ENCODE measurements at places on chromosomes 4 and X.

DNA sequence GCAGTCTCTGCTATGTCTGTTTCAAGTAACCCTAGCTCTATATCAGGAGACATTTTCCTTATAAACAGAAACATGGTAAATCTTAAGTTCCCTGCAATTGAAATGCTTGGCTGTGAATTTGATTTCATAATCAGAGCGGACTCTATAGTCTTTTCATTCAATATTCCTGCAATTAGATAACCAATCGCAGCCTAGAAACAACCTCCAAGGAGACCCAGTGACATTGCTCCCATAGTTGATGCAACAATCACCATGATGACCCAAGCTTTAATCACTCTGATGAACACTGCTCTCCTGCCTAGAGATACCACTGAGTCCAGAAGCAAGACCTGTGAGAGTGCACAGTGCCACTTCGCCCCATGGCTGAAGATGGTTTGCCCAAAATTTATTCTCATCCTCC, at the start of gene CABS1:
Gene CABS1, plus strand, starts transcription at position 301 of the 400 bp plus-strand sequence. Its CDS starts 59 bp downstream, at position 360.
- no peak for DNase-seq

DNA sequence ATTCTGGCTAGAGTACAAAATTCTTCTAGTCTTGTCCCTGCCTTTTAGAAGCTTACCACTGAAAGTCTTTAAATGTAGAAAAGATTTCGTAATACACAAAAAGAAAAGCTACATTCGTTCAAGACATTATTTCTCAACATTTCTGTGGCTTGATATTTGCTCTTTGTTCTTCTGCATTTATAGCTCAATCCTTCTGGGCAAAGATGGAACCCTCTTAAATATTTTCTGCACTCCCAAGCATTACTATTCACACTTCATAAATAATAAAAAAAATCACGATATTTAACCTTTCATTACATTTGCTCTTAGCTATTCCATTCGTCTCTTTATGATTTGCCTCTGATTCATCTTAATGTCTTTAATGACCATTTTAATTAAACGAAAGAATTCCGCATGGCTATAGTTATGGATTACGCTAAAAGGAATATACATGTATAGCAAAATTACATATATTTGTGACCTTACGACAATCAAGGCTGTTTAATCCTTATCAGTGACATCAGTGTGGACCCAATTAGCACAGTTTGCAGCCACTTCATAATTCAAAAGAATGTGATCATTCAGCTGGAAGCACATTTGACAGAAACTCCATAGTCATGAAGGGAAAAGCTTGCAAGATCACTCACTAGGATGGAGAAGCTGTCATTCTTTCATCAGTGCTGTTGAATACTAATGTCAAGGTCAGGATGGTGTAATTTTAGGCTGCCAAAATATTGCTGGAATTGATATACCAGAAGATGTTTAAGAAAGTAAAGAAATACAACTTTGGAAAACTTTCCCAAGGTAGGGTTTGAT, 1075.0 kb upstream of the TENM3 start:
- peak; percentile 8 for DNase-seq

GRCh38 chrX:17635231-17635630, 102.1 kb upstream of the SCML1 start:
- peak; percentile 79 for DNase-seq

GRCh38 chrX:40581336-40581920, 658 bp downstream of the ATP6AP2 start:
- DNase-seq: no peak

- DNase-seq: no peak
These were observed 106.6 kb downstream of the CRLF2 start for GRCh38 chrX:1105671-1106419.

GRCh38 chrX:110414679-110415439, 56.2 kb downstream of the RTL9 start:
- DNase-seq: no peak

- no peak for DNase-seq
These were observed 499.1 kb downstream of the FSTL5 start for GRCh38 chr4:161664740-161665139.

GRCh38 chr4:85142451-85142850, 176.0 kb upstream of the WDFY3 start:
- DNase-seq: no peak

- DNase-seq: no peak
These were observed 8.0 kb upstream of the FAM47C start for GRCh38 chrX:37000140-37000539.

DNA sequence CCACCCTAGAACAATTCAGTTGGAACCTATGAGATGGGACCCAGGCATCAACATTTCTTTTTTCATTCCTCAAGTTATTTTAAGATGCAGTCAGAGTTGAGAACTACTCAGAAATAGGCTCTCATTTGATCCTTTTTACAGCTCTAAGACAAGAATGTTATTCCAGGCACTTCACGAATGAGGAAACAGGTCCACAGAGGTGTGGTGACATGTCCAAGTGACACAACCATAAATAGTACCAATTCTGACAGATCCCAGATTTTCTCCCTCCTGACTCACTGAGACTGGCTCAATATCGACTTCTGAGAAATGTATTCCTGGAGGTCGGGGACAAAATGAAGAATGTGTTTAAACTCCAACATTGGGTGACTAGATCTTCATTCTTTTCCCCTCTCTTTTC, 11.1 kb downstream of the TCEANC start:
- DNase-seq: no peak

DNA sequence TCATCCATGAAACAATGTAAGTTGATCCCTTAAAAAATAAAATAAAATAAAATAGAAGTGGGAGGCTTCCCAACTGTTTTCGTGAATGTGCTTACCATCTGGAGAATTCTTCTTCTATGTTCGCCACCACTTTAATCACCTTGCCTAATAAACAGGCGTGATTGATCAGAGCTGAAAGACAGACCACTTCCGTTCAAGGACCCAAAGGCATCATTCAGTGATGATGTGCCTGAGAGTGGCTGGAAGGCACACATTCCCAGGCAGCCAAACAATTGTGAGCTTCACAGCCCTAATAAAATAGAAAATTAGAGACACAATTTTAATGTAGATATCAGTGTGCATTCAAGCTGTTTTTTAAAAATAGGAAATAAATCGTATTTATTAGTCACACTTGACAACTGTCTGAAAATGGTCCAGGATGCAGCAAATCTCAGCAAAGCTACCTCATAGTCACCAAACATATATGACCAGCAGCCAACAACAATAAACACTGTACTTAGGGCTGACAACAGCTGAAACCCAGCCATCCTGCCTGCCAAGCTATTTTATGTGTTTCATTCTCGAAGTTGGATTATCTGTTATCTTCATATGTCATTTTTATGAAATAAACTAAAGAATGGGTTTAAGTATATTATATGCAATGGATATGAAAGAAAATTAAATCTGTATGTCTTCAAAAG, 163.2 kb upstream of the FAM9B start:
- DNase-seq: no peak

DNA sequence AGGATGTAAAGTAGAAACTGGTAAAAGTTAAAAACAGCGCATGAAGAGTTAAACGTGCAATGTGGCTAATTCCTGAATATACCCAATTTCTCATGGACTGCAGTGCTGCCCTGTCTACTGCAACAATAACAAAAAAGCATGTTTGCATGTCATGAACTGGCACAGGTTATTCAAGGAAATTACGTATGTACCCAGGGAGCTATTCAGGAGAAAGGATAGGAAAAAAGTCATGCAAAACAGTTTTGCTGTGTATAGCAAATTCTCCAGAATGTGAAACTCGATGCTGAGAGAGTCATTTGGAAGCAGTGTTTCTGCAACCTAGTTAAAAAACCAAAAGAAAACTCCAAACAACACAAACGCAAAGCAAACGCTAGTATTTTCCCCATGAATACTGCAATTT, 381.5 kb upstream of the PRKX start:
- no peak for DNase-seq

DNA sequence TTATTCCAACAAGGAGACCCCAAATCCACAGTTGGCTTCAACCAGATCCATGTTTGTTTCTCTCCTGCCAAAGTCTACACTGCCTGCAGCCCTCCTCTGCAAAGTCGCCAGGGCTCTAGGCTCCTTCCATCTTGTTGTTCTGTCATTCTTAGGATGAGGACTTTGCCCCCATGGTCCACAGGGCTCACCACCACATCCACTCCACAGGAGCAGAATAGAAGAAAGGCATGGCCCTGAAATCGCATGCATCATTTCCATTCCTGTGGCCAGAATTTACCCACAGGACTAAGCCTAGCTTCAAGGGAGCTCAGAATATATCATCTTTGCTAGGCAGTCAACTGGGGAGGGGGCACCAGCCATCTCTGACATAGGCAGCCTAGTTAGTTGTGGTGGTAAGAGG, 254.7 kb downstream of the FBXW7 start:
- DNase-seq: no peak

- no peak for DNase-seq
These were observed 79.2 kb upstream of the EFHC2 start for GRCh38 chrX:44422631-44423030.

- no peak for DNase-seq
These were observed 102.1 kb upstream of the FAM9B start for GRCh38 chrX:9135901-9136510.

GRCh38 chr4:101730291-101731117, 60.0 kb upstream of the BANK1 start:
- DNase-seq: peak; percentile 41

GRCh38 chr4:174707902-174708301, 121.1 kb downstream of the GLRA3 start:
- DNase-seq: no peak

DNA sequence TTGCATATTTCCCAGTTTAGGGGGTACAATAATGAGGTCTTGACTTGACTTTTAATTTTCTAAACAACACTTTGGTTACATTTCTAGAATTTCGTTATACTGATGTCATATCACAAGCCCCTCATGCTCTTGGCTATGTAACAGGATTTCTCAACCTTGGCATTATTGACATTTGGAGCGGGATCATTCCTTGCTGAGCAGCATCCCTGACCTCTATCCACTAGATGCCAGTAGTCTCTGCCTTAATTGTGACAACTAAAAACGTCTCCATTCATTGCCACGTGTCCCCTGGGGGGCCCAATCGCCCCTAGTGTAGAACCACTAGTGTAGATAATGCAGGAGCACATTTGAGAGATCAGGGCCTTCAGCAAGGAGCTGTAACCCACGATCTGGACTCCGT, 234.2 kb upstream of the MID1 start:
- DNase-seq: no peak

- DNase-seq: no peak
These were observed 351.9 kb upstream of the FAT1 start for GRCh38 chr4:187075514-187075913.

DNA sequence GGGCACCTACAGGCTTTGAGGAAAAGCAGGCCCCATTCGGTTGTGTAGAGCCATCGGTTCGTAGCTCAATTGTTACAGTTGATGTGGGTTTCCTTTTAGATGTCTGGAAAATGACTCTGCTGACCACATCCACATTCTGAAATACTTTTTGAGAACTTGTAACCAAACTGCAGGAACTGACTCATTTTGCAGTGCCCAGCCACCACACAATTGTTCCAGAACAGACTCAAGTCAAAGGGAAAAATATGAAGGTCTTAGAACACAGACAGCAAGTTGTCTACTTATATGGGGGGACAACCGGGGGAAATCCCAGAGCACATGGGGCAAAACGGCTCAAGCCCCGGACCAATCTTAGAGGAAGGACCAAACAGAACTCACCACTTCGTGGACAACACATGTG, 557.6 kb upstream of the DIPK2B start:
- DNase-seq: no peak

DNA sequence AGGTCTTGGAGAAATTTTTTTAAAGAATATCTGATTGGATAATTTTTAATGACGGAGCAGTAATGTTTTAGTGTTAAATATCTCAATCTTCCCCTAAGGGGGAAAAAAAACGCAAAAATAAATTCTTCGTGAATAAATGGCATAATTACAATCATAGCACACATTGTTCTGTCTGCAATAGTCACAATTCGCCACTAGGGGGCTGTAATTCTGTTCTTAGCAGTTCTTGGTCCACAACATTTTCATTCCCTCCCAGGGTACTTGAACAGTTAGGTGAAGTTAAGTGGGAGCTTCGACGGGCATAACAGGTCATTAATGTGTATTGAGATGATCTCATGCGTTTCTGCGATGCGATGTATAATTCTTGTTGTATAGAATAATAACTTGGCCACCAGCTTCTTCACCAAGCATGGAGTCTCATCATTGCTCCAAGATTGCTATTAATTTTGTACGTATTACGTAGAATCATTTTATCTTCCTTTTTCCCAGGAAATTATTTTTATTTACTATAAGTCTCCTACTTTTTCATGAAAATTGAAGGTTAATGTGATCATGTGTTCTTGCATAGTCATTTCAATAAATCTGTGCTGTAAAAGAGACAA, 27.2 kb downstream of the HTR2C start:
- peak; percentile 34 for DNase-seq

GRCh38 chr4:11512871-11513270, 84.2 kb upstream of the HS3ST1 start:
- DNase-seq: no peak

- no peak for DNase-seq
These were observed 3.6 kb downstream of the ABLIM2 start for GRCh38 chr4:8155048-8155447.

DNA sequence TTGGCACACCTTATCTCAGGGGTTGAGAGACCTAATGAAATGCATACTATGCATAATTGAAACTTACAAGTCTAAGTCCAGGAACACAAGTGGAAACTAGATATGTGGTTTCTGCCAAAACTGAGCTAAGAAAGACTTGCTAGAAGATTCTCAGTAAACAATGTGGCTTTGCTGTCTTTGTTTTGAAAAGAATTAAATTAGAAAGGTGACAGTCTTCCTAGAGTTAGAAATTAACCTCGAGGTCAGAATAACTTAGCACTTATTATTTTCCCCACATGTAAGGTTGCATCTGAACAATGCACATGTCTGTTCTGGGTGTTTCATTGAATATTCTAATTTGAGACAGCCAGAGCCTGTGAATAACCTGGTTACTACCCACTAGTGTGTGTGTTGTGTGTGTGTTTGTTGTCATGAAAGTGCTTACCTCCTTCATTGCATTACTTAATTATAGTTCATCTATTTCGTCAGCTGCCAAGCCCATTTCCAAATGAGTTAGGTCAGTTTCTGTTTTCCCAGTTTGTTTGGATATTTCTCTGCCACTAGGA, 1.5 kb downstream of the EREG start:
- no peak for DNase-seq

- DNase-seq: no peak
These were observed 62.6 kb downstream of the TBC1D9 start for GRCh38 chr4:140693562-140693961.

- no peak for DNase-seq
These were observed 149.2 kb downstream of the STK32B start for GRCh38 chr4:5200513-5200912.

DNA sequence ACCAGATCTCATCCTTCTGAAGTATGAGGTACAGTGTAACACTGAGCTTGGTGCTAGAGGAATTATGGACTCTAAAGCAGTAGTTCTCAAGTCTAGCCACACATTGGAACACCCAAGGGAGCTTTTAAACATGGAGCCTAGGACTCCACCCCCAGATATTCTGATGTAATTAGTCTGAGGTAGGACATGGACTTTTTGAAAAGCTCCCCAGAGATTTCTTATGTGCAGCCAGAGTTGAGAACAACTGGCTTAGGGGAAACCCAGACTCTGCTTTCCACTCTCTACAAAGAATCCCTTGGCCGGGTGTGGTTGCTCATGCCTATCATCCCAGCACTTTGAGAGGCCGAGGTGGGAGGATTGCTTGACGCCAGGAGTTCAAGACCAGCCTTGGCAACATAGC, 11.6 kb upstream of the GDPD2 start:
- no peak for DNase-seq

GRCh38 chr4:113973345-113973744, 6.1 kb downstream of the ARSJ start:
- DNase-seq: no peak

Measured in NCI-H1417 (cell line).